Regular cardiac myocyte (primary cell): ENCODE measurements at places on chromosomes 7 and 10. TPM values are rescaled to one million over a fixed set of nuclear protein-coding genes. Genes with fewer than 3 reads are reported as not detected.

CDNF gene
- 1.1 and 1.2 TPM in 2 replicates for total RNA-seq

CRCP gene
- 20.5 and 22.0 TPM in 2 replicates for total RNA-seq

PIK3CG gene
- 0.19 and 1.1 TPM in 2 replicates for total RNA-seq

RBM20 gene
- 0.19 and 0.85 TPM in 2 replicates for total RNA-seq

DGKB gene
- 0.56 and 0.58 TPM in 2 replicates for total RNA-seq

GPR85 gene
- 0.56 and 0.58 TPM in 2 replicates for total RNA-seq

GPR158 gene
- total RNA-seq, result 0.19 and 0.28 TPM in 2 replicates

CARD11 gene
- 0.28 and 0.38 TPM in 2 replicates for total RNA-seq

MDFIC gene
- total RNA-seq, result 34.4 and 40.6 TPM in 2 replicates

ANKRD7 gene
- 0.19 and 0.28 TPM in 2 replicates for total RNA-seq

RINT1 gene
- total RNA-seq, result 16.9 and 43.1 TPM in 2 replicates

MBLAC1 gene
- total RNA-seq, result 2.5 and 4.2 TPM in 2 replicates

C7orf25 gene
- 8.4 and 11.3 TPM in 2 replicates for total RNA-seq

GHRHR gene
- not detected in 2 replicates for total RNA-seq

UCMA gene
- total RNA-seq, result not detected in 2 replicates

SH2D4B gene
- under 0.01 TPM in 2 replicates for total RNA-seq

PIK3AP1 gene
- 0.85 TPM in 1 of 2 replicates, not detected in the other for total RNA-seq

CALML5 gene
- total RNA-seq, result not detected in 2 replicates

CALML3 gene
- not detected in 2 replicates for total RNA-seq

TFEC gene
- 0.28 TPM in 1 of 2 replicates, not detected in the other for total RNA-seq

NME8 gene
- total RNA-seq, result not detected in 2 replicates

SEMA3A gene
- total RNA-seq, result 24.5 and 81.9 TPM in 2 replicates

PRSS37 gene
- total RNA-seq, result not detected in 2 replicates

NEURL1 gene
- under 0.01 TPM in 2 replicates for total RNA-seq

HOXA9 gene
- not detected in 2 replicates for total RNA-seq

PKD1L1 gene
- total RNA-seq, result 0.19 and 0.28 TPM in 2 replicates

UPK3BL1 gene
- total RNA-seq, result 1.7 and 6.5 TPM in 2 replicates

CNPY1 gene
- not detected in 2 replicates for total RNA-seq

TET1 gene
- total RNA-seq, result 1.7 and 4.2 TPM in 2 replicates

AGR2 gene
- not detected in 2 replicates for total RNA-seq

EPHA1 gene
- 0.58 TPM in 1 of 2 replicates, not detected in the other for total RNA-seq
